ENCODE measurements at places on chromosomes 12 and 14.

GRCh38 chr12:109764123-109764522, 50.5 kb downstream of the FAM222A start:
- DNase-seq = no peak

GRCh38 chr14:94355191-94355794, 32.2 kb upstream of the SERPINA6 start:
- DNase-seq = no peak

DNA sequence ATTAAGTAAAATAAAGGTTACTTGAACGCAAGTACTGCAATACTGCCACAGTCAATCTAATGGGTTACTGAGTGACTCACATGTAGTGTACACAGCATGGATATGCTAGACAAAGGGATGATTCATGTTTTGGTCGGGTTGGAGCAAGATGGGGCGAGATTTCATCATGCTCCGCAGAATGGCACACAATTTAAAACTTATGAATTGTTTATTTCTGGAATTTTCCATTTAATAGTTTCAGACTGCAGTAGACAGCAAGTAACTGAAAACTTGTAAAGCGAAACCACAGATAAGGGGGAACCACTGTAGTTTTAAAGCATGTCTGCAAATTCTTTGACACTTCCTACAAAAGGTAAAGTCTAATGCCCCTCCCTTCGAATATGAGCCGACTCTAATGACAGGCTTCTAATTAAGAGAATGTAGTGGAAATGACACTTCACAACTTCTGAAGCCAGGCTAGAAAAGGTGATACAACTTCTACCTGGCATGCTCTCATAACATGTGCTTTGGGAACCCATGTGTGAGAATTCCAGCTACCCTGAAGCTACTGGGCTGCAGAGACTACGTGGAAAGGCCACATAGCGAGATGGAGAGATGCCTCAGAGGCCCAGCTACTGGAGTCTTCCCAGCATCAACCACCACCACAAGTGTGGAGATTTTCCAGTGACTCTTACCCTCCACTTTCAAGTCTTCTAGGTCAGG, 13.9 kb upstream of the TCP11L2 start:
- no peak for DNase-seq

DNA sequence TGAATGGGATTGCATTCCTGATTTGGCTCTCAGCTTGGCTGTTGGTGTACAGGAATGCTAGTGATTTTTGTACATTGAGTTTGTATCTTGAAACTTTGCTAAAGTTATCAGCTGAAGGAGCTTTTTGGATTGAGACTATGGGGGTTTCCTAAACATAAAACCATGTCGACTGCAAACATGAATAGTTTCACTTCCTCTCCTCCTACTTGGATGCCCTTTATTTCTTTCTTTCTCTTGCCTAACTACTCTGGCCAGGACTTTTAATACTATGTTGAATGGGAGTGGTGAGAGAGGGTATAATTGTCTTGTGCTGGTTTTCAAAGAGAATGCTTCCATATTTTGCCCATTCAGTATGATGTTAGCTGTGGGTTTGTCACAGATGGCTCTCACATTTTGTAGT, 141.5 kb downstream of the CEP83 start:
- no peak for DNase-seq

- DNase-seq = no peak
Measured at GRCh38 chr14:77878783-77879182, 78.9 kb downstream of the ADCK1 start.

GRCh38 chr12:110581931-110582275, 1.2 kb downstream of the PPTC7 start:
- no peak for DNase-seq

DNA sequence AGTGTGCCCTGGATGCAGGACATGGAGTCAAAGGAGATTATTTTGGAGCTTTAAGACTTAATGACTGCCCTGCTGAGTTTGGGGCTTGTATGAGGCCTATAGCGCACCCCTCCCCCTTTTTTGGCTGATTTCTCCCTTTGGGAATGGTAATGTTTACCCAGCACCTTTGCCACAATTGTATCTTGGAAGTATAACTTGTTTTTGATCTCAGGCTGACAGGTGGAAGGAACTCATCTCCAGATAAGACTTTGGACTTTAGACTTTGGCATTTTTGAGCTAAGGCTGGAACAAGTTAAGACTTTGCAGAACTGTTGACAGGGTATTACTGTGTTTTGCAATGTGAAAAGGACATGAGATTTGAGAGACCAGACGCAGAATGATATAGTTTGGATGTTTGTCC, 110.5 kb downstream of the DERA start:
- DNase-seq = no peak

DNA sequence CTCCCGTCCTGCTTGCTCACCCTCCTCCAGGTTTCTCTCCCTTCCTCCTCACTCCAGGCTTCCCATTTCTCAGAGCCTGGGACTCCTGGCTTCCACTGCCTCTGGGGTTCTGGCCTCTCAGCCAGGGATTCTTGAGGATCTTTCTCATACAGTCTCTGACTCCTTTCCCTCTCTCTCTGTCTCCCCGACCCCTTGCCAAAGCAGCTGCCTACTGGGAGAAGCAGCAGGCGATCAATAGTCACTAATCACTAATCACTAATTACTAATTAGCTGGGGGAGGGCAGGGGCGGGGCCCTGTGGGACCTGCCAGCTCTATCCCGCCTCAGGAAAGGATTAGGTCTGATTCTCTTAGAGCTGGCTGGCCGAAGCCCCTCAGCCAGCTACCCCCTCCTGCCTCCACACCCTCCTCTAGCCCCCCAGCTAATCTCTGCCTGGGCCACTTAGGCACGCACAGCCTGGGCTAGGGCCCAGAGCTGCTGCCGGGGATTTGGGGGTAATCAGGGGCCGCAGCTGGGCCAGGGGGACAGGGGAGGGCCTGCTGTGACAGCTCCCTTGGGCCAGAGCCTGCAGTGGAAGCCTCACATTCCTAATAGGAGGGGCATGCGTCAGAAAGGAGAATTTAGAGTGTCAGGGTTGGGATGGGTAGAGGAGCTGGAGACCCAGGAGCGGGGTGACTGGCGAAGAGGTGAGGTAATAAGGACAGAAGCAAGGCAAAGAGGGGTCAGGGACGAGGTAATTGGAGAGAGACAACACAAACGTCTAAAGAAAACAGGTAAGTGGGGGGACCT, 2.8 kb downstream of the NXPH4 start:
- DNase-seq = no peak

- peak; percentile 55 for DNase-seq
Measured at GRCh38 chr14:106417224-106418049, 891.1 kb downstream of the TMEM121 start.

DNA sequence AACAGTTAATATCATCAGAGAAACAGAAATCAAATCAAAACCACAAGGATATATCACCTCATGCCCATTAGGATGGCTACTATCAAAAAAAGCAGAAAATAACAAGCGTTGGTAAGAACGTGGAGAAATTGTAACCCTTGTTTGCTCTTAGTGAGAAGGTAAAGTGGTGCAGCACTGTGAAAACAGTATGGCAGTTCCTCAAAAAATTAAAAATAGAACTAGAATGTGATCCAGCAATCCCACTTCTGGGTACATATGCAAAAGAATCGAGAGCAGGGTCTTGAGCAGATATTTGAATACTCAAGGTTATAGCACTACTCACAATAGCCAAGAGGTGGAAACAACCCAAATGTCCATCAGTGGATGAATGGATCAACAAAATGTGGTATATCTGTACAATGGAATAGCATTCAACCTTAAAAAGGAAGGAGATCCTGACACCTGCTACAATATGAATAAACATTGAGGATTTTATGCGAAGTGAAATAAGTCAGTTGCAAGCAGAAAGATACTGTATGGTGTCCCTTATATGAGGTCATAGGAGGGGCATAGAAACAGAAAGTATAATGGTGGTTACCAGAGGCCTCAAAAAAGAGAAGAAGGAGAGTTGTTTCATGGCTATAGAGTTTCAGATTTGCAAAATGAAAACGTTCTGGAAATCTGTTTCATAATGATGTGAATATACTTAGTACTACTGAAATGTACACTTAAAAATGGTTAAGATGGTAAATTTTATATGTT, 131.0 kb upstream of the EEA1 start:
- DNase-seq = no peak

DNA sequence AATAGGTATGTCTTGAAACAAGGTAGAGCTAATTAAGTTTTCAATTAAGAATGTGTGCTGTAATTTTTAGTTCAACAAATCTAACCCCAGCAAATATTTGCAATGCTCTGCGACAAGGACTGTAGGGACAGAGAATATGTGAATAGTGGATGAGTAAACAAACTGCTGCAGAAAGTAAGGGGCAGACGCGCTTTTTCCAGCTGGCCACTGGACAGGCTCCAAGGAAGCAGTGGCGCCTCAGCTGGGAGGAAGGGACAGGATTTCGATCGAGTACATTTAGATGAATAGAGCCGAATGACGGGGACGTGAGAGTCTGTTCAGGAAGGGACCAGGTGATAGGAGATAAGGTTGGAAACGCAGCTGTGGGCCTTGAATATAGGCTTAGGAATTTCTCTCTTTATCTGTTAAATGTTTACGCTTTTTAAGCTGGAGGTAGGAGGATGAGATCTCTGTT, 69.3 kb downstream of the ELK3 start:
- no peak for DNase-seq

Measured in stimulated activated CD8-positive, alpha-beta memory T cell treated with anti-CD3 and anti-CD28 coated beads, Interleukin-7, amount 100 ng/mL, for 1 hour (primary cell).